ENCODE measurements at places on chromosomes 5 and 9.

DNA sequence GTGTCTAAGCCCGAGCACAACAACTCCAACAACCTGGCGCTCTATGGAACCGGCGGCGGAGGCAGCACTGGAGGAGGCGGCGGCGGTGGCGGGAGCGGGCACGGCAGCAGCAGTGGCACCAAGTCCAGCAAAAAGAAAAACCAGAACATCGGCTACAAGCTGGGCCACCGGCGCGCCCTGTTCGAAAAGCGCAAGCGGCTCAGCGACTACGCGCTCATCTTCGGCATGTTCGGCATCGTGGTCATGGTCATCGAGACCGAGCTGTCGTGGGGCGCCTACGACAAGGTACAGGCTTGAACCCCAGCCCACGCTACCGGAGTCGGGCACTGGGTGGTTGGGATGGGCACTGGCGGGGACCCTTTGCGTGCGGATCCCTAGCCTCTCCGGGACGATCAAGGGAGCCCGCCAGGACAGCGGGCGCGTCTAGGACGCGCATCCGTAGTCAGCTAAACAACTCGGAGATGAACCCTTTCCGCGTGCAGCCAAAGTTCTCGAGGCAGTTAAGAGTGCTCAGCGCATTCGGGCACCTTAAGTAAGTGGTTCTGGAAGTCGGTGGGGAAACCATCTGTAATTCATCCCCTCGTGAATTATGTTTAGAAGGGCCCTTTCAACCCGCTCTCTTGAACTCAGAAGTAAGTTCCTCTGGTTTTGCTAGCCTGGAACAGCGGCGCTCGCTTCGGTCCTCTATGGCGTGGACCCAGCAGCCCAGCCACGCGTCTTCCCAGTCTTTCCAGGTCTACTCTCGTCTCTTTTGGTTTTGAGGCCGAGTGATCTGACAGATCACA lies 1.3 kb downstream of the KCNN2 start:
- no peak for DNase-seq

GRCh38 chr9:128643519-128644300 lies 12.9 kb downstream of the DYNC2I2 start:
- no peak for DNase-seq

GRCh38 chr5:2013301-2014057 lies 130.8 kb upstream of the IRX4 start:
- no peak for DNase-seq

DNA sequence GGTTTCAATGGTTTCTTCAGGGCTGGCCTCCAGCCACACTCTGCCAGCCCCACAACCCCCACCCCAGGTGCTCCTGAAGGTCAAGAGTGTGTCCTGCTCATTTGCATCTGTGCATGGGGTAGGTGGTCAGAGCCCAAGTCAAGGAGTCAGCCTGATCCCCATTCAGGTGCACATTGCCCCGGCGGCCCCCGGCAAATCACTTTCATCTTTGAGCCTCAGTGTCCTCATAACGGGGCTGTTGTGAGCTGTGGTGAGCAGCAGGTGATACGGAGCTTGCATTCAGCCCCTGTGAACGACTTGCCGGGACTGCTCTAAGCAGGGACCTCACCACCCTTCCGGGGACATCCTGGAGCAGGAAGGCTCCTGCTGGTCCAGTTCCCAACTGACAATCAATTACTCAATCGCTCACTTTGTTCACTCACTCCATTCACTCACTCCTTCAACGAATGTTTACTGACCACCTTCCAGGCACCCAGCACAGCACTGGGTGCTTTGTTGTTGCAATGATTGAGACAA lies 93.2 kb upstream of the CPEB4 start:
- DNase-seq = no peak

DNA sequence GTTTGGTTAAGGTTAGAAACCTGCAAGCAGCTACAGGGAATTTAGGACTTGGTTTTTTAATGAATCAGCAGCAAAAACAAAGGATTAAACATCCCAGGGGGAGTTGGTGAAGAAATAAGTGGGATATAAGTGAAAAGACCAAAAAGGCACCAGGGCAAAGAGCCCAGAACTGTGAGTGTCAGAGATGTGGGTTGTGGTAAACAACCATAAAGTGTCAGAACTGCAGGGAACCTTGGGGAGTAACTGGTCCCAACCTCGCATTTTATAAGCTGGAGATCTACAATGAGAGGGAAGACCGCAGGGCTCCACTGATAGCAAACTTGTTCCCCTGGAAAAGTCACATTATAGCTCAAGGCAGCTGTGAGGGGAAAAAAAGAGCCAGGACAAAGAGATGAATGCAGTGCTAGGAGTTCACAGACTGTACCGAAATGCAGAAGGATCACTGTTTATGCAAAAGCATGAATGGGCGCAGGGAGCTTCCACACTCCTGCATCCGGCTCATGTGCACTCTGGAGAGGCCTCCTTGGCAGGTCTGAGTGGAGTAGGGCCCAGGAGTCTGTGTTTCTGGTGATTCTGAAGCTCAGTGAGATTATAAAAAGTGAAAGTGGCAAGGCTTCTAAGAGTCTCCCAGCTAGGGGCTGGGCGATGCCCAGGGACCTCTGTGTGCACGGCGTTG lies 156.3 kb downstream of the GOLPH3 start:
- no peak for DNase-seq

GRCh38 chr5:92962752-92963151 lies 618.3 kb downstream of the NR2F1-AS1 start:
- no peak for DNase-seq

DNA sequence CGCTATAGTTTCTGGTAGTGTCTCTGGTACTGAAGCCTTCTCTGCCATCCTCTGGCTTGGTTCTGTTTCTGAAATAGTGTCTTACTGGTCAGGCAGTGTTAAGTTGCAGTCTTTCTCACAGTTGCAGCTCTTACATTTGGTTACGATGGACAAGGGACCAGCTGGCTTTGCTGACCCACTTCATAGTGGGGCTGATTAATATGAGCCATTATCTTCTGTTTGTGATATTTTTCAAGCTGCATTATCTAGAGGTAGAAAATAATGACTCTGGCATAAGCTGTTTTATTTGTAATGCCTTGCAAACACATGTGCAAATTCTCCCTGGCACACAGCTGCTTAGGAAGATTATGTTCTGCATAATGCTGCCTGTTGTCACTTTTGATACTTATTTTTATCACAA lies 199.1 kb downstream of the KDM4C start:
- no peak for DNase-seq

GRCh38 chr9:87004016-87004415 lies 56.7 kb upstream of the GAS1 start:
- no peak for DNase-seq

DNA sequence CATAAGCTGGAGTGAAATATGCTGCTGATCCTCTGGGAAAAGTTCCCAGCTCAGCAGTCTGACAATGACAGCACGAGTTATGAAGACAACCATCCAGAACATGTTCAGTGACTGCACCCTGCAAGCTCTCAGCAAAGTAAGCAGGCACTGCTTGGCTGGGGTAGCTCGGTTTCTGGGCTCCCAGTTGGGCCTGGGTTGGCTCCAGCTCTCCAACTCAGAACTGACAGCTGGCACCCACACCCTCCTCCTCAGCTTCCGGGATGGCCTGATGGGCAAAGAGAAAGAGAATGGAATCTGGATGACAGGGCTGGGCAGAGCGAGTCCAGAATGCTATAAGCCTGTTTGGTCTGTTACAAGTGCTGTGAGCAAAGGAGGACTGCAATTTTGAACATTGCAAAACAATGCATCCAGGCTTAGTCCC lies 185.0 kb downstream of the CSNK1G3 start:
- DNase-seq = no peak

- DNase-seq = no peak
These were observed 839 bp downstream of the MED27 start for GRCh38 chr9:132078699-132079356.

GRCh38 chr9:16725066-16725465 lies 145.4 kb downstream of the BNC2 start:
- DNase-seq = no peak

DNA sequence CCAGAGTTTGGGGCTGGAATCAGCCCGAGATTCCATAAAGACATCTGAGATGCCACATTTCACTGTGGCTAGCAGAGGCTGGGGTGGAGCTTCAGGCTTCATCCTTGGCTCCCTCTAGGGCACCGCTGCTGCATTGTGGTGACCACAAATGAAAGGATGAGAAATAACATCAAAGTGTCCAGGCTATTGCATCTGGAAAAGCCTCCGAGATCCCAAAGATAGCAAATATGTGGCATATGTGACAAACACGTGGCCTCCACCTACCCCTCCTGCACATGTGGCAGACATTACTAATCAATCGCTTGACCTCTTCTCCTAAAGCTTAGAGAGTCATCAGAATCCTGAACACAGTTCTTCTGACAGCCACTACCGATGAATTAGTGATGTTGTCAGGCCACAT lies 4.5 kb downstream of the SPARC start:
- DNase-seq = no peak

DNA sequence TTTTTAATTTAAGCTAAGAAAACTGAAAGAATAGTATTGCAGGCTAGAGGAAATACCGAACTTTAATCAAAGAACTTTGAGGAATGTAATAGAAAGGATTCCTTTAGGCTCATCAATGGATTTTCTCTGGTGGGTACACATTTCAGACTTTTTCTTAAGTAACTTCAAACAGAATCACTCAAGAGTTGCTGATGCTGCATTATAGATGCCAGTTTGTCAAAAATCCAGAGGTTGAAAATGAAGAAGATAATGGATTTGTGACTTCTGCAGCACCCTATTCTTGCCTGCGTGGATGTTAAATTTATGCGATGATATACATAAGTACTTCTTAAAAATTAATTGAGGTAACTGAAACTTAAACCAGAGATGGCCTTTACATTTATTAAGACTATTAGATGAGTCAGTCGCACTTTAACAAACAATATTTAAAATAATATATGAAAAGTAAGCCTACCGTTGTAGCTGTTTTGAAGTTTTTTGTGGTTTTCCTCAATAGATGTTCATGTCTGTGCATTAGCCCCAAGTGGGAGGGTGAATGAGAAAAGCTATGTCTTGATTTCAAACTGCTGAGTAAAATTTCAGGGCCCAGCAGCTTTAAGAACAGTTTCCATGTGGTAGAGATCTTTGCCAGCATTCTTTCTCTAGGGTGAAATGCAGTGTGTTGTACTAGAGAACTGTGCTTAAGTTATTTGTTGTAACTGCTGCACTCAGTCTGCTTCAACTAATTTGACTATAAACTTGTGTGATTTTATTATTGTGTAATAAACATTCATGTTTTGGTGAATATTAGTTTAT lies at the start of gene OGN:
Gene OGN, minus strand, starts transcription at position 537 of the 795 bp plus-strand sequence. CDS start 1,171 bp downstream, outside the sequence.
- DNase-seq = no peak

- DNase-seq = no peak
These were observed 26.5 kb downstream of the HMCN2 start for GRCh38 chr9:130292106-130292505.

DNA sequence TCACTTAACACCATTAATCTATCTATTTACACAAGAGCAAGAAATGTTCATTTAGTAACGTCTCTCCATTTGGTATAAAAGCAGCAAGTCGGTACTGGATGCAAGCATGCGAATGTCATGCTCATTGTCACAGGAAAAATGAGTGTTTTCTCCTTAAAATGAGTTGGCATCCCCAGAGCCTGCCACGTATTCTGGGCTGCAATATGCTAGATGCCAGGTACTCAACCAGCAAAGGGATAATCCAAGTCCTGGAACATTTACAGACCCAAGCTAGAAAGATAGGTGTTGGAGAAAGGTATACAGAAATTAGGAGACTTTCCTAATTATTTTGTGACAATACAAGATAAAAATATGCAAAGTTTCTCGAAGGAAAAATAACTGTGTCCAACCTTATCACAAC lies 217.5 kb downstream of the EBF1 start:
- no peak for DNase-seq

GRCh38 chr5:35436400-35437057 lies 181.1 kb upstream of the SPEF2 start:
- DNase-seq = peak; percentile 72

DNA sequence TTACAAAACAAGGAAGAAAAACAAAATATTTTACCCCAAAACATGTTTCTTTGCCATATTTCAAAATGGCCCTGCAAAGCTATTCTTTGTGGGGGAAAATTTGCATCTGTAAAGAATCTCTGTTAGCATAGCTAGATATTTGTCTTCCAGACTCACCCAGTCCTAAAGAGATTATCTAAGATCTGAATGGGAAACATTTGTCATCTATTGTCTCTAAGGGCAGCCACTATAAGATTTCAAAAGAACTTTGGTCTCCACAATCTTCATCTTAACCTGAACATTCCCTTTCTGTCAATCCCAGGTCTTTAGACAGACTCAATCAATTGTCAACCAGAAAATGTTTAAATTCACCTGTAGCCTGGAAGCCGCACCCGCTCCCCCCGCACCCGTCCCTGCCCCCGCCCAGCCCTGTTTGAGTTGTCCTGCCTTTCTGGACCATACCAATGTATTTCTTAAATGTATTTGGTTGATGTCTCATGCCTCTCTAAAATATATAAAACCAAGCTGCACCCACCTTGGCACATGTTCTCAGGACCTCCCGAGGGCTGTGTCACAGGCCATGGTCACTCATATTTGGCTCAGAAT lies 330.6 kb downstream of the RAB3C start:
- DNase-seq = no peak

DNA sequence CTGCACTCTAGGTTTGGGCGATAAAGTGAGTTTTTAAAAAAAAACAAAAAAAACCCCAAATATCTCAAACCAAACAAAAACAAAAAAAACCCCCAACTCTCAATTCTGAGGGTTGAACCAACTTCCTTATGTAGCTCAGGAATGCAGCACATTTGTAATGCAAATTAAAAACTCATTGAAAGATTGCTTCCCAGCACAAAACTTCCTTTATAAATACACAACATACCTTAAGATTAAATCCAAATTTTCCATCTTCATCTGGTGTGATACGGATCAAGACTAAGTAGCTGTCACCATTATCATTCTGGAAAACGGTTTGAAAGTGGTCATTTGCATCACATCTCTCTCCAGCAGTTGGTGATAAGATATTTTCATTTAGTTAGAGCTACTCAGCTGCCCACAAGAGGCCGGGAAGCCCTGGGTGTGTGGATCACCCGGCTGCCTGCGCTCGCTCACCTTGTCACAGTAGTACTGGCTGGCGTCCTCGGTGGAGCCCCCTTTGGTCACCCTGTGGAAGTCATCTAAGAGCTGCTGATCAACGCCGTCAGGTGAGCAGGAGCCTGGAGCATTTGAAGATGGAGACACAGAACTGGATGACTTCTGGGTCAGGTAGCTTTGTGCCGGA lies 88.2 kb downstream of the PTPN3 start:
- no peak for DNase-seq

- no peak for DNase-seq
These were observed 87.3 kb upstream of the CCNG1 start for GRCh38 chr5:163350083-163350482.

All from Kasumi-1 (cell line).